Cerebellar nuclear complex (tissue), 1 donor: ENCODE measurements at places on chromosomes 1 and 21.

DNA sequence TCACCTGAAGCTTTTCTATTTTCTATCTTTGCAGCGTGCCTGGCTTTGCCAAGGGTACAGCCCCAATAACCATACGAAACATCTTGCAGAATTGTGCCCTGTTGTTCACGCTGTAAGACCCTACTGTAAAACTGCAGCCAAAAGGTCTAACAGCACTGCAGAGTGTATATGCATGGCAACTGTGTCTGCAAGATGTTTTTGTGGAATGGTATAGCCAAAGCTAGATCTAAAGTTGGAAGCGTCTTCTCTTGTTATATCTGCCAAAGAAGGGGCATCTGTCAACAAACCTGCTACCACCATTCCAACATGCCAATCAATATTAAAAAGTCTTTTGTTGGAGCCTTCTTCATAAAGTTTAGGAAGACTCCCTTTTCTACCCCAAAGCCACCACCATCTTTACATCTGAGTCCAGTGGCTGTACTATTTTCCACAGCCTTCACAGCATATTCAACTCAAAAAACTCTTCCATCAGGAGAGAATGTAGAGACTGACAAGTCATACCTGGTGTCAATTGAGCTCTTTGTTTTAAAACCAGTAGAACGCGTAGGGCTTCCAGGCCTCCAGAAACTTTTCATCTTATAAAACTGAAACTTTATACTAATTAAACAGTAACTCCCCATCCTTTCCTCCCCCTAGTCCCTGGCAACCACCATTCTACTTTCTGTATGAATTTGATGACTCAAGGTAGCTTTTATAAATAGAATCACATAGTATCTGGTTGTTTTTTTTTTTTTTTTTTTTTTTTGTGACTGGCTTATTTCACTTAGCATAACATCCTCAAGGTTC is 40.0 kb downstream of the ZSCAN20 start:
- no peak for DNase-seq

GRCh38 chr1:157862114-157863070 is 20.8 kb upstream of the CD5L start:
- DNase-seq: no peak

DNA sequence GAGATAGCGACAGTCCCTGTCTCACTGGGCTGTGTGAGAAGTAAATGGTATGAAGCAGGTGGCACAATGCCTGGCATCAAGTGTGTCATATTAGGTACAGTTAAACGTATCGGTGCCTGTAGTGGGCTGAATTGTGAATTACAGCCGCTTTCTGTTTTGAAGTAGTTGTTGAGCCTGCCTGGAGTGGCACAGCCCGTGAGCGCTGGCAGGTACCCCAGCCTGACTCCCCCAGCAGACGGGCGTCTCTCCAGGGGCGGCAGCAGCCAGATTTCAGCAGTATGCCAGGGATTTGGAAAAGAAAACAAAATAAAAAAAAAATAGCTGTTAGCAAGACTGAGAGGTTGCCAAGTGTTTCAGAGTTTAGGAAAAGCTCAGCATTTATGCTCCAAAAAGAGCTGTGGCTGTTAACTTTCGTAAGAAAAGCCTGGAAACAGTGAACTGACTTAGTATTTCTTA is 26.6 kb upstream of the GPR153 start:
- DNase-seq: no peak

DNA sequence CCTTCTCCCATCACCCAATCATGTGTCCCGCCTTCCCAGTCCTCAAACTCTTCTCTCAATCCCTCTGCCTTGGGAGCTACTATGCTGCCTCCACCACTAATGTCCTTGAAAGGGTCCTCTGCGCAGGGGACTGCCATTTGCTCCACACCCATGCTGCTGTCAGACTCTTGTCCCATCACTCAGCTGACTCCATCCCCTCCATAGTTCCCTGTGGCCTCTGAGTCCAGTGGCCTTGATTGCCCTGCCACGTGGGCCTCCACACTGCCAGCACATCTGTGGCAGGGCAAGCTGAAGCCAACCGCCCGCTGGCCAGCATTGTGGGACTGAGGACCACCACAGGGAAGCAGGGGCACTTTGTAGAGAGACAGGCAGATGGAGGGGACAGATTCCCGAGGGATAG is 1.3 kb upstream of the TNNT2 start:
- DNase-seq: no peak

DNA sequence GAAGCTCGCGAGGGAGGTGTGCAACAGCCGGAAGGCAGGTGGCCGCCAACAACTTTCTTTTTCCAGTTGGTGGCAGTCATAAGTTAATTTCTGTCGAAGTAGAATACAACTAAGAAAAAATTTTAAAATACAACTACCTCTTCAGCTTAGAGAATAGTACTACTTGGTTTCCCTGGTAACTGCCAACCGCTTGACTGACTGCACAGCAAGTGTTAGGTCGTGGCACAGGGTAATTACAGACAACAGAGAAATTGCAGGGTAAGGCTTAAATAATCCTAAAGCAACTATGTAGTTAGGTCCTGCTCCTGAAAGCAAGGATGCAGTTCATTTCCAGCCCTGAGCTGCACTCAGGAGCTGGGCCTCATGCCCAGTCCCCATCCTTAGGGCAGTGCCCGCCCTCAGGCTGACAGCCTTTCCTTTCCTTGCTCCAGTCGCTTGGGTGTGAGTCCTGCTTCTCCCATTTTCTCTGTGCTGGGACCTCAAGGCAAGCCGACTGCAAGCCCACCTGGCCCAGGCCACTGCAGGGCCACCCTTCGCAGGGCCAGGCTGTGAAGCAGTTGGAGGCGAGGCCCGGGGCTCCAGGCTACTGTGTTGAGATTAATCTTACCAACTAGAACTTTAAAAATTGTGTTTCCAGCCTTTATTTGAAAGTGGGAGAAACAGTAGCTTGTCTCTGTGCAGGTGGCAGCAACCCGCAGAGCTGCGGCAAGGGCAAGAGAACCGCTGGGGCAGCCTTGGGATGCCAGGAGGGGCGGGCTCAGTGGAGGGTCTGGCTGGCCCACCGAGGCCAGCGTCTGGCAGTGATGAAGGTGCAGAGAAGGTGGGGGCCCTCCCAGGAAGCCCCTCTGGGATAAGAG is 148.3 kb downstream of the PCBP3 start:
- DNase-seq: no peak

DNA sequence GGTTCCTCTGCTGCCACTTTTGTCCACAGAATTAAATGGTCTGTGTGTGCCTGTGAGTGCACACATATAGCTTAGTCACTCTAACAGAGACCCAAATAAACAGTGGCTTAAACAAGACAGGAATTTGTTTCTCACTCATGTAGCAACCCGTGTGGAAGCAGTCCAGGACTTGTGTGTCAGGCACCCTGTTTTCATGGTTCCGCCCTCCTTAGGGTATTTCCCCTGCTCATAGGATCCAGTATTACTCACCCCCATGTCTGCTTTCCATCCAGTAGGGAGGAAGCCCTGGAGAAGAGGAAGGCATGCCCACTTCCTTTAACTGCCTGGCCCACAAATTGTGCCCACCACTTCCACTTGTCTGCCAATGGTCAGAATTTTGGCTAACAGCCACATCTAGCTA is 41.3 kb upstream of the TACSTD2 start:
- DNase-seq: no peak

GRCh38 chr1:214662223-214662785 is 59.3 kb downstream of the CENPF start:
- DNase-seq: no peak

GRCh38 chr1:35725596-35725995 is 6.9 kb upstream of the C1orf216 start:
- no peak for DNase-seq

- no peak for DNase-seq
Measured at GRCh38 chr21:35984654-35985361, 75.5 kb downstream of the SETD4 start.

GRCh38 chr1:230401101-230401500 is 25.0 kb downstream of the PGBD5 start:
- no peak for DNase-seq

DNA sequence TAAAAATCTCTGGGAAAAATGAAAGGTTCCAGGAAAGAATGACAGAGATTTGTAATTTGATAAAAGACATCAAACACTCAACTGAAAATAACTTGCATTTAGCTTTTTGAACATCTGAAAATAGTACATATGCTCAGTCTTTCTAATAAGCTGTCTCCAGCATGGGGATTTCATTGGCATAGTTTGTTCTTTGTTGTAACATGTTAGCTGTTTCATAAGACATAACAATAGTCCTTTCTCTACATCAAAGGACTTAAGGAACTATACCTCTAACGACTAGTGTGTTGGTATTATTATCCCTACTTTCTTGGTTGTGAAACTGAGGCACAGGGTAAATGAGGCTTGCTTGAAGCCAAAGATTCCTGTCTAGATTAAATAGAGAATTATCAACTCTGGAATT is 22.0 kb downstream of the EIF2B3 start:
- DNase-seq: no peak

GRCh38 chr1:156241311-156241811 is 623 bp upstream of the BGLAP start:
- no peak for DNase-seq

- DNase-seq: no peak
Measured at GRCh38 chr1:42784946-42785693, at the start of gene TMEM269. Gene TMEM269 (plus strand): TSS chr1:42784991. CDS start chr1:42789894, 4,903 bp downstream.

DNA sequence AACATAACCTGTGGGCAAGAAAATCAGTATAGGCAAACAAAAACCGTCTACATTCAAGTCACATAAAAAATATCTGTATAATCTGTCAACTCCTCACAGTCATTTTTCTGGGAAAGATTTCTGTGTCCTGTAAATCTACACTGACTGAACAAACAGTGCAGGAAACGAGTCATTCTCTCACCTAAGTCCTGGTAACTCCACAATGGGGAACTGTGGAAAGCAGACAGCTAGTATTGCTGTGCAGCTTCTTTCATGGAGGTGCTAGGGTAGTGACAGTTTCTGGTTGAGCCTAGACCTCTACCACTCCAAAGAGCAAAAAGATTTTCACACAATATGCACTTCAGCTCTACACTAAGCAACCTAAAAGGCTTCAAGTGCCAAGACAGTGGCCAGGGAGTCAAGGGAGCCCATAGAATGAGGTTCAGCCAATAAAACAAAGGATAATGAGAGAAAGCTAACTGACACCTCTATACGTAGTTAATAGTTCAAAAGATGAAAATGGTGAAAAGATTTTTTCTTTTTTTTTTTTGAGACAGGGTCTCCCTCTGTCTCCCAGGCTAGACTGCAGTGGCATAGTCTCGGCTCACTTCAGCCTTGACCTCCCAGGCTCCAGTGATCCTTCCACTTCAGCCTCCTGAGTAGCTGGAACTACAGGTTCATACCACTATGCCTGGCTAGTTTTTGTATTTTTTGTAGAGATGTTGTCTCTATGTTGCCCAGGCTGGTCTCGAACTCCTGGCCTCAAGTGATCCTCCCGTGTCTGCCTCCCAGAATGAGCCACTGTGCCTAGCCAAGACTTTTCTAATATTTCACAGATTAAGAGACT is 5.5 kb downstream of the PTP4A2 start:
- no peak for DNase-seq

GRCh38 chr1:18653916-18654315 is 23.3 kb downstream of the PAX7 start:
- no peak for DNase-seq
